EH (cell line): ENCODE measurements at places on chromosomes 6 and 20.
A peak's percentile ranks its signal among the peaks of the same experiment; 100 is the strongest.

DNA sequence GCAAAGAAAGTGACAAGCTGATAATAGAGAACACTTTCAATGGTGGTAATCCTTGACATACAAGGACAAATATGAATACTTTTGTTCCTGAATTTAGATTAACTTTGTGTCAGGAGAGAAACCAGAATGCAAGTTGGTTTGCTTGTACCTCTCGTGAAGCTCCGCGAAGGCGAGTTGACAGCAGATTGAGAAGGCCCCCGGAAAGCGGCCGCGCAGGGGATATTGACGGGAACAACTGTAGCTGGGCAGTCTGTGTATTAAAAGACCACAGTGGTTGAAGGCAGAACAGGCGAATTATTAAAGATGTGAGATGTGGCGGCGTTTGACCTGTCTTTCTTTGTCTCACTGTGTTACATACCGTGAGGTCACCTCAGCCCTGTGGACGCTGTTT lies 175.8 kb upstream of the RALGAPA2 start:
- DNase-seq = no peak

- DNase-seq = peak; percentile 78
Measured at GRCh38 chr20:4014031-4014474, 1.3 kb downstream of the RNF24 start.

- DNase-seq = no peak
Measured at GRCh38 chr6:147522597-147522996, 14.1 kb downstream of the SAMD5 start.

GRCh38 chr20:378961-379336 lies 1.6 kb upstream of the TRIB3 start:
- no peak for DNase-seq

- DNase-seq = peak; percentile 34
Measured at GRCh38 chr6:132819405-132820161, 5.2 kb downstream of the RPS12 start.

GRCh38 chr6:131135244-131136020 lies at the start of gene AKAP7:
AKAP7 (plus strand) TSS chr6:131135467; CDS start chr6:131135764, 297 bp downstream.
- peak; percentile 73 for DNase-seq

GRCh38 chr20:51327251-51327841 lies 215.2 kb downstream of the NFATC2 start:
- peak; percentile 92 for DNase-seq

DNA sequence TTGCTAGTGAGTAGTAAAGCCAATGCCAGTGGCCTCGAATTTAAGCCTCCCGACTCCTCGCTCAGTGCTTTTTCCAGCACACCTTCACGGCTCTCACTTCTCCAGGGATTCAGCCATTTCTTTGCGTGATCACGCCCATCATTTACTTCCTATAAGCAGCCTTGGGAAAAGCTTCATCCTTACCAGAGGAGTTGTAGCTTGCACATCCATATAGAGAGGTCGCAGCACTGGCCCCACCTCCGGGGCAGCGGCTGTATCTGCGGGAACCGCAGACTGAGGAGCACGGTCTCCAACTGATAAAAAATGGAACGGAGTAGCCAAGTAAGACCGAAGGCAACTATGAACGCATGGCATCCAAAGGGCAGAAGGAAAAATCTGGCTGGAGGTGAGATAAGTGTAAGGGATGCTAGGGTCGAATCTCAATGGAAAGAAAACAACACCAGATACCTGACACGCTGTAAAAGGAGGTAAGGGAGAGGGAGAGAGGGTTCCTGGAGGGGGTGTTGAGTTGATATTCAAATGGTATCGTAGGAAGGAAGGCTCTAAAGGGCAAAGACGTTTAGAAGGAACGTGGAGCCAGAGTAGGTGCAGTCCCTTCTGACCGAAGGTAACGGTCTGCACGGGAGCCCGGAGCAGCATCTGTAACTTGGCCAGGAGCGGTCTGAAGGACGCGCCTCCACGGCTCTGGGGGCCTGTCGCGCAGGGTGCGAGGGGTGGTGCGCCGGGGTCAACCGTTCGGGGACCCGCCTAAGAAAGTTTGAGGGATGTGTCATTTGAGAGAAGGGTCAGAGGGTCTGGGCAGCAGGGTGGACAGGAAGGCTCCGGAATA lies 640 bp downstream of the NFS1 start:
- peak; percentile 30 for DNase-seq

DNA sequence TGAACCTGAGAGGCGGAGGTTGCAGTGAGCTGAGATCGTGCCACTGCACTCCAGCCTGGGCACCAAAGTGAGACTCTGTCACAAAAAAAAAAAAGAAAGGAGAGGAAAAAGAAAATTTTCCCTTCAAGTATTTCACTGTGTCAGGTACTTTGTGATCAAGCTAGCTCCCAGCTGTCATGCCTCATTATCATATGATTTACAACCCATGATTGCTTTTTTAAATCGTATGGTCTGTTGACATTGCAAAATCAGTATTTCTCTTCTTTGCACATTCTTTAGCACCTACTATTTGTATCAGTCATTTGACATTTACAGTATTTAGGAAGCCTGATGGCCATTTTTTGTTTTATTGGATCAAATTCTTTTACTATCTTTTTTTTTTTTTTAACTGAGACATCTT lies 22.4 kb downstream of the SASH1 start:
- DNase-seq = peak; percentile 43

DNA sequence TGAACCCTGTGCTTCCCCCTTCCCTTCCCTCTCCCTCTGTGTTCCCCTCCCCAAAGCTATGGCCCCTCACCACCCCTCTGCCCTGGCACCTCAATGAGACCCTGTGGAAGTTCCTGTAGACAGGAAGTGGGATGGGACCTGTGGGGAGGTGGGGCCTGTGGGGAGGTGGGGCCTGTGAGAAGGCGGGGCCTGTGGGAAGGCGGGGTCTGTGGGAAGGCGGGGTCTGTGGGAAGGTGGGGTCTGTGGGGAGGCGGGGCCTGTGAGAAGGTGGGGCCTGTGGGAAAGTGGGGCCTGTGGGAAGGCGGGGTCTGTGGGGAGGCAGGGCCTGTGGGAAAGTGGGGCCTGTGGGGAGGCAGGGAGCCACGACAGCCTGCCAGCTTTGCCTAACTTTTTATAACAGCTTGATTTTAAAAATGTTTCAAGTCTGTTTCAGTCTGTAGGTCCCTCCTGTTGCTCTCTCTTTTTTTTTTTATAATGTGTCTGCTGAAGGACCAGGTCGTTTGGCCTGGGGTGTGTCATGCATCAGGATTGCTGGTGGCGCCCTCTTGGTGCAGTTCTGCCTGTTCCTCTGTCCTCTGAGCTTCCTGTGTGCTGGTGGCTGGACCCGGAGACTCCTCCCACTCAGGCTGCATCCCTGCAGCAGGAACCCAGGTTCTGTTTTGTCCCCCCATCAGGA lies 70.5 kb upstream of the SLCO4A1 start:
- no peak for DNase-seq
